ENCODE measurements at places on chromosomes 7 and 10.

- no peak overlapping the region for H3K4me3 ChIP-seq
- H3K4me1 ChIP-seq, result no peaks in the 10 kb centered on the region
- no peak for DNase-seq
- no peak overlapping the region for H3K27ac ChIP-seq
- no peaks in the 10 kb centered on the region for H3K27me3 ChIP-seq
- H3K36me3 ChIP-seq, result no peaks in the 10 kb centered on the region
These were observed 348.3 kb upstream of the MKI67 start for GRCh38 chr10:128474571-128474970.

DNA sequence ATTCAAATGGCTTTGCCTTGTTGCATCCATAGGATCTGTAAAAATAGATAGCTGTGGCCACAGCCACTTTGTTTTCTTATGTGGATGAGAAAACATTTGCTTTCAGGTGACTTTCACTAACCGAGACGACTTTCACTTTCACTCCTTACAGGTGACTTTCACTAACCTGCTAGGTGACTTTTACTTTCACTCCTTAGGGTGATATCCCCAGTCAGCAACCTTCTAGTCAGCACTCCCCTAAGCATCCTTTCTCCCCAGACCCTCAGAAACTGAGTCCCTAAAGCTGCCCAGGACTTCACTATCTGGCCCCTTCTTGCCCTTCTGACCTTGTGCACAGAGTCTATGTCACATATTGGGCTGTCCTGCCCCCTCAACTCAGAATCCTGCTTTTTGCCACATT, 177.5 kb downstream of the RELN start:
- no peak overlapping the region for H3K4me3 ChIP-seq
- H3K4me1 ChIP-seq, result no peaks in the 10 kb centered on the region
- no peaks in the 10 kb centered on the region for H3K36me3 ChIP-seq

GRCh38 chr10:49138361-49138891, 4.6 kb upstream of the FAM170B start:
- H3K27ac ChIP-seq, result no peak overlapping the region
- H3K27me3 ChIP-seq, result peaks cover 29% of the 10 kb centered on the region
- H3K4me1 ChIP-seq, result peaks cover 3% of the 10 kb centered on the region
- DNase-seq, result peak; percentile 19
- H3K4me3 ChIP-seq, result no peak overlapping the region
- no peaks in the 10 kb centered on the region for H3K36me3 ChIP-seq

DNA sequence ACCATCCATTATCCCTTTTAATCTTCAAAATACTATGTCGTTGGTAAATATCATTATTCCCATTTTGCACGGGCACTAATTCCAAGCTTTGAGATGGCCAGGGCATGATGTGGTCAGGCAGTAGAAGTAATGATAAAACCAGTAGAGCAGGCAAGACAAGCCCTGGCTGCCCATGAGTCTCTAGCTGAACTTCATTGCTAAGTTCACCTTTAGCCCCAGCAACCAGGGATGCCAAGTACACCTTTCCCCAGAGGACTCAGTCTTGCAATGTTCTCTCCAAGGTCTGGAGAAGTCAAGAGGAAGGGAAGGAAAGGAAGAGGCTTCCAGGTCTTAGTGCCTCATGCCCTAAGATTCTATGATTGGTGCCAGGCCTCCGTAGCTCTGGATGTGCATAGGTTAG, 203.2 kb downstream of the PLXNA4 start:
- no peak overlapping the region for H3K4me3 ChIP-seq
- no peaks in the 10 kb centered on the region for H3K36me3 ChIP-seq
- peaks cover 15% of the 10 kb centered on the region for H3K27me3 ChIP-seq
- no peak overlapping the region for H3K27ac ChIP-seq
- H3K4me1 ChIP-seq, result no peaks in the 10 kb centered on the region

- DNase-seq, result no peak
- H3K27me3 ChIP-seq, result no peaks in the 10 kb centered on the region
- H3K4me3 ChIP-seq, result no peak overlapping the region
- no peaks in the 10 kb centered on the region for H3K4me1 ChIP-seq
- no peaks in the 10 kb centered on the region for H3K36me3 ChIP-seq
These were observed 227.6 kb downstream of the HPSE2 start for GRCh38 chr10:99008054-99008453.

- no peak overlapping the region for H3K27ac ChIP-seq
- peaks cover 7% of the 10 kb centered on the region for H3K4me1 ChIP-seq
- H3K4me3 ChIP-seq, result no peak overlapping the region
- no peak for DNase-seq
- peaks cover 16% of the 10 kb centered on the region for H3K36me3 ChIP-seq
These were observed 18.4 kb downstream of the SNX13 start for GRCh38 chr7:17921857-17922416.

- no peak overlapping the region for H3K27ac ChIP-seq
- H3K27me3 ChIP-seq, result peaks cover 10% of the 10 kb centered on the region
- H3K4me3 ChIP-seq, result no peak overlapping the region
These were observed 196.9 kb upstream of the RHOBTB1 start for GRCh38 chr10:61140765-61141392.

DNA sequence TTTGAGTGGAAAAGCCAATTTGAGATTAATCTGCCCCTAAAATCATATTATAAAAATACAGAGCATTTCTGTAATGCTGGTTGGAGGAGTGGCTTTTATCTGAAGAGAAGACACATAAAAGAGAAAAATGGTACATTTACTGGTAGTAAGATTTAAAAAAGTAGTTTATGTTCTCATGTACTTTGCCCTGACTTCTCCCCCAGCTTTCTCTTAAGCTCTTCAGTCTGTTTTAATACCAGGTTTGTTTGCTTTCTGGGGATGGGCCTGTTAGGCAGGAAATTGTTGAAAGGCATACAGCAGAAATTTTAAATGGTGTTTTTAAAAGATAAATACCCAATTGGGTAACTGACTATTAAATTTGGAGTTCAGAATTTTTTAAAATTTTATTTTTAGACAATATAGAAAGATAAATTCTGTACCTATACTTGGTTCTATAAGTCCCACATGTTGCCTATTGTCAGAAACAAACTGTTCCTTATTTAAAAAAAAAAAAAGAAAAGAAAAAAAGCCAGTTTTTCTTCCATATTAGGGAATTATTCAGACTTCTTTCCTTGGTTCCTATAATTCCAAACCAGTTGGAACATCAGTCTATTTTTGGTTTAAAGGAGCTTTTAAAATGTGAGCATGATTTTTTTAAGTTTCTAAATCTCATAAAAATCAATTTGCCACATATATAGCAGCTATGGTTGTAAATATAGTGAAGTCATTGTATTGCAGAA, 136.6 kb downstream of the ARID5B start:
- peaks cover 18% of the 10 kb centered on the region for H3K36me3 ChIP-seq
- no peak for DNase-seq
- H3K4me3 ChIP-seq, result no peak overlapping the region
- H3K4me1 ChIP-seq, result peaks cover 62% of the 10 kb centered on the region

- no peak overlapping the region for H3K27ac ChIP-seq
- no peak for DNase-seq
These were observed 164.6 kb downstream of the PTEN start for GRCh38 chr10:88028072-88028471.

DNA sequence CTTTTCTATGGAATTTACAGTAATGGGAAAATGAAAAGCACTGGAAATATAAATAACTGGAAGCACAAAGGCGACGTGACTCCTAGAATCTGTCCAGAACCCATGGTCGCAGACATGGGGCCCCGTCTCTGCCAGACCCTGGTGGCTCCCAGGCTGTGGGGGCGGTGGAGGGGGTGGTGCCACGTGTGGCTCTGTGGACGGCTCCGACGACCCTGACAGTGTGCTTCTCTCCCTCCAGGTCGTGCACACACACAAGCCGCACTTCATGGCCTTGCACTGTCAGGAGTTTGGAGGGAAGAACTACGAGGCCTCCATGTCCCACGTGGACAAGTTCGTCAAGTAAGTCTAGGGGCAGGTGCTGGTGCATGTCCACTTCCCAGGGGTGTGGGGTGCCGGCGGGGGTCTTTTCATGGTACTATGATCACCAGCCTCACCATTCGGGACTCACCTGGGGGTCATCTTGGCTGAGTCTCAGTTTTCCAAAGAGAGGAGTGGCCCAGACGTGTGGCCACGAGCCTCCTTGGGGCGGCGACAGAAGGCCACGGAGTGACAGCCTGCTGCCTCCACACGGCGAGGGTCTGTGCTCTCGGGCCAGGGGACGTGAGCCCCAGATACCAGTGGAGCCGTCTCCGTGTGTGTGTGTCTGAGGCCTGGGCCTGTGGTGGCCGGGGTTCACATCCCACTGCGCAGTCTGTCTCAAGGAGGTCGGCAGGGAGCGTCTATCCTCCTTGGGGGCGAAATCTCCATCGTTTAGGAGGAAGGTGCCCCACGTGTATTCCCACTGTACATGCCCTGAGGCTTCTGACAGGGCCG, 108.2 kb downstream of the INPP5A start:
- DNase-seq, result no peak
- no peak overlapping the region for H3K27ac ChIP-seq
- H3K36me3 ChIP-seq, result no peaks in the 10 kb centered on the region
- no peaks in the 10 kb centered on the region for H3K27me3 ChIP-seq

DNA sequence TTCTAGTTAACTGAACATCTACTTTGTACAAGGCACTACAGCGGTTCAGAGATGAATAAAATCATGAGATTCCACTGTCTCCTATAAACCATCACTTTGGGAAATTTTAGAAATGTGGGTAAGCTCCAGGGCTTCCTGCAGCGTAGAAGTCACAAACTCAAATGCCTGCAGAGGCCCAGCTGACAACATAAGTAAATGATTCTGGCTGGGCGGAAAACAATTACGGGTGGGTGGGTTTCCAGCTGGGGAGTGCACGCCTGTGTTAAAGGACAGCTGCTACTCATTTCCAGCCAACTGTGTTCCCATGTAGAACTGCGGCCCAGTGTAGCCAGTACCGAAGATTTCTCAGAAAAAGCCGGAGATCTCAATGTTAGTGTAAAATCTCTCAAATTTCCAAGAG, 69.5 kb upstream of the ATRNL1 start:
- H3K4me3 ChIP-seq, result no peak overlapping the region
- H3K27ac ChIP-seq, result no peak overlapping the region
- peaks cover 18% of the 10 kb centered on the region for H3K27me3 ChIP-seq
- no peak for DNase-seq

DNA sequence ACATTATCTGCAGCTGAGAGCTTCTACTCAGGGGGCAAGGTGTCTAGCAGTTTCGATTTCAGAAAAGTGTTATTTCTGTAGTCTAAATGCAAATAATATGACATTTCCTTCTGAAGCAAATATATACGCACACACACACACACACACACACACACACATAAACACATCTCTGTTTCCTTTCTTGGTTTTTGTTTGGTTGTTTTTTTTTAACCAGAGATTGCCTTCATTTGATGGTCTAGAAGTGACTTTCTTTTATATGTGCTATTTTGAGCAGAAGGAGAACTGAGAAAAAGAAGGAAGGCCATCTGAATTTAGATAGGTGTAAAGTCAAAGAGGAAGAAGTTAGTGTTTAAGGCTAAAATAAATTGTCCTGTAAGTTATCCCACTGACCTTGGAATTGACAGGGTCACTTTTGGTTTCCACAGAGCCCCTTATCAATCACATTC, 142.2 kb downstream of the TRIL start:
- no peak overlapping the region for H3K27ac ChIP-seq
- DNase-seq, result no peak
- no peaks in the 10 kb centered on the region for H3K27me3 ChIP-seq
- H3K36me3 ChIP-seq, result no peaks in the 10 kb centered on the region
- no peak overlapping the region for H3K4me3 ChIP-seq

GRCh38 chr7:133345690-133346421, 93.0 kb downstream of the EXOC4 start:
- peaks cover 31% of the 10 kb centered on the region for H3K36me3 ChIP-seq
- H3K27me3 ChIP-seq, result no peaks in the 10 kb centered on the region
- no peak overlapping the region for H3K27ac ChIP-seq
- H3K4me3 ChIP-seq, result no peak overlapping the region
- H3K4me1 ChIP-seq, result peaks cover 6% of the 10 kb centered on the region

- H3K4me1 ChIP-seq, result no peaks in the 10 kb centered on the region
- no peak overlapping the region for H3K4me3 ChIP-seq
- H3K36me3 ChIP-seq, result no peaks in the 10 kb centered on the region
- H3K27ac ChIP-seq, result no peak overlapping the region
These were observed 111.0 kb downstream of the LRRTM3 start for GRCh38 chr10:67036808-67037207.

DNA sequence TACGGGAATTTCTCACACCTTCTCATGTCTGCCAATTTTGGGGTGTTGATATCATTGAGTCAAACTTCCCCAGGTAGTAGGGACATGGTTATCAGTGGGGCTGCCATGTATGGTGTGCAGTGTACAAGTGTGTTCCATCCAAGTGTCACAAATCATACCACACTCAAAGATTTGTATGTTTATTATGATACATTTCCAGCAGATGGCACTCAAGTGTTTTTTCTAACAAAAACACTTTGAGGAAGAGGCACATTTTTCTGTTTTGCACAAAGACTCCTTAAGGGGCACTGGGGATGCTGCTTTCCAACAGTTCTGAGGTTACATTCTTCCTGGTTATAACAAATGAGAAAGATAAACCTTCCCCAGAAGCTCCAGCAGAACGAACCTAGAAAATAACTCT, 414.5 kb downstream of the REEP3 start:
- H3K36me3 ChIP-seq, result no peaks in the 10 kb centered on the region
- H3K27ac ChIP-seq, result no peak overlapping the region
- H3K27me3 ChIP-seq, result peaks cover 4% of the 10 kb centered on the region
- H3K4me1 ChIP-seq, result no peaks in the 10 kb centered on the region
- no peak for DNase-seq
- no peak overlapping the region for H3K4me3 ChIP-seq

GRCh38 chr7:77855371-77856083, 57.0 kb downstream of the PHTF2 start:
- H3K27ac ChIP-seq, result no peak overlapping the region
- no peak for DNase-seq
- H3K4me1 ChIP-seq, result peaks cover 15% of the 10 kb centered on the region
- H3K27me3 ChIP-seq, result no peaks in the 10 kb centered on the region
- H3K4me3 ChIP-seq, result no peak overlapping the region
- H3K36me3 ChIP-seq, result peaks cover 34% of the 10 kb centered on the region

DNA sequence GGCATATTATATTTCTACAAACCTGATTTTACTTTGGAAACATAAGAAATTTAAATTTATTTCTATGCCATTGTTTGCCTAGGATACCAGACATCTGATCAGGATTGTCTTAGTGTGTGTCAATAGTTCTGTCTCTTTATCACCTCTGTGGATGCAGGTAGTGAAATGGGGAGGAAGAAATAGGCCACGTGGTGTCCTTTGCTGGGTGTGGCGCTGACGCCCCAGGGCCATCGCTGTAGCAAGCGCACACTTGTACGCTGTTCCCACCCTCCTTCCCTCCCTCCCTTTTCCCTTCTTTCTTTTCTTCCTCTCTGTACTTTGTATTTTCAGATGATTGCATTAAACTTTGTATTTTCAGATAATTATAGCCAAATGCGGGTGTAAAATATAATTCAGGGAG, 5.0 kb downstream of the DOCK1 start:
- peaks cover 6% of the 10 kb centered on the region for H3K27me3 ChIP-seq
- DNase-seq, result no peak
- no peaks in the 10 kb centered on the region for H3K4me1 ChIP-seq
- no peak overlapping the region for H3K4me3 ChIP-seq
- H3K27ac ChIP-seq, result no peak overlapping the region
- H3K36me3 ChIP-seq, result peaks cover 2% of the 10 kb centered on the region

GRCh38 chr10:114387784-114388183, 16.5 kb downstream of the AFAP1L2 start:
- H3K36me3 ChIP-seq, result peaks cover 9% of the 10 kb centered on the region
- H3K4me3 ChIP-seq, result no peak overlapping the region
- peaks cover 13% of the 10 kb centered on the region for H3K4me1 ChIP-seq
- H3K27ac ChIP-seq, result no peak overlapping the region
- peaks cover 21% of the 10 kb centered on the region for H3K27me3 ChIP-seq
- DNase-seq, result no peak
